ENCODE measurements at places on chromosomes 5 and 9. TPM values are rescaled to one million over a fixed set of nuclear protein-coding genes. Genes with fewer than 3 reads are reported as not detected.

Gene CNOT6
- total RNA-seq, result 32.8 TPM

Gene PRXL2C
- total RNA-seq, result 14.0 TPM

GRCh38 chr9:132808645-132809044 lies 69.4 kb downstream of the AK8 start:
- no peak overlapping the region for H3K4me3 ChIP-seq
- H3K27ac ChIP-seq, result no peak overlapping the region
- H3K36me3 ChIP-seq, result no peaks in the 10 kb centered on the region
- no peaks in the 10 kb centered on the region for H3K27me3 ChIP-seq

- no peak overlapping the region for H3K27ac ChIP-seq
- DNase-seq, result no peak
- H3K4me1 ChIP-seq, result no peaks in the 10 kb centered on the region
- no peak overlapping the region for H3K4me3 ChIP-seq
- H3K36me3 ChIP-seq, result no peaks in the 10 kb centered on the region
- no peaks in the 10 kb centered on the region for H3K27me3 ChIP-seq
Measured at GRCh38 chr5:76602094-76602726, 21.0 kb downstream of the F2RL2 start.

GRCh38 chr9:117784996-117785395 lies 80.8 kb downstream of the TLR4 start:
- no peak for DNase-seq
- no peaks in the 10 kb centered on the region for H3K36me3 ChIP-seq
- no peak overlapping the region for H3K4me3 ChIP-seq
- H3K27me3 ChIP-seq, result no peaks in the 10 kb centered on the region

GRCh38 chr5:141623611-141624010 lies 4.8 kb upstream of the DIAPH1 start:
- no peak overlapping the region for H3K4me3 ChIP-seq
- H3K4me1 ChIP-seq, result peaks cover 4% of the 10 kb centered on the region
- no peak for DNase-seq
- no peak overlapping the region for H3K27ac ChIP-seq
- H3K36me3 ChIP-seq, result peaks cover 13% of the 10 kb centered on the region
- H3K27me3 ChIP-seq, result no peaks in the 10 kb centered on the region

Measured in Panc1 (cell line).